Frontal cortex (tissue), 4 donors: ENCODE measurements at places on chromosomes 11 and 22. TPM values are rescaled to one million over a fixed set of nuclear protein-coding genes. Genes with fewer than 3 reads are reported as not detected.

DNA sequence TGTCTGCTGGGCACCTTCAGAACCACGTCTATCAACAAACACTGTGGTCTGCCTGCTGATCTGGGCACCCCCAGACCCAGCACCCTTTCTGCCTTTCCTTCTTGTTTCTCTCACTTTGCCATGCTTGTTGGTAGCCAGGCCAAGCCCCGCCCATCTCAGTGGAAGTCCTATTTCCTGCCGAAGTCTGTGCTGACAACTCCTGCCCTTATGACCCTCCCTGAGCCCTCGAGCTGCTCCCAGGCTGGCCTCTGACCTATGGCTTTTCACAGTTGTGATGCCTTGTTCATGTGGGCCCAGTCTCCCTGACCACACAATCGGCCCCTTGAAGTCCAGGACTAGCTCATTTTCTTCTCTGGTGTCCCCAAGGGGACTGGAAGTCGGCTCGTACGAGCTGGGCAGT lies 132.1 kb downstream of the DSCAML1 start:
- no peak for DNase-seq

DNA sequence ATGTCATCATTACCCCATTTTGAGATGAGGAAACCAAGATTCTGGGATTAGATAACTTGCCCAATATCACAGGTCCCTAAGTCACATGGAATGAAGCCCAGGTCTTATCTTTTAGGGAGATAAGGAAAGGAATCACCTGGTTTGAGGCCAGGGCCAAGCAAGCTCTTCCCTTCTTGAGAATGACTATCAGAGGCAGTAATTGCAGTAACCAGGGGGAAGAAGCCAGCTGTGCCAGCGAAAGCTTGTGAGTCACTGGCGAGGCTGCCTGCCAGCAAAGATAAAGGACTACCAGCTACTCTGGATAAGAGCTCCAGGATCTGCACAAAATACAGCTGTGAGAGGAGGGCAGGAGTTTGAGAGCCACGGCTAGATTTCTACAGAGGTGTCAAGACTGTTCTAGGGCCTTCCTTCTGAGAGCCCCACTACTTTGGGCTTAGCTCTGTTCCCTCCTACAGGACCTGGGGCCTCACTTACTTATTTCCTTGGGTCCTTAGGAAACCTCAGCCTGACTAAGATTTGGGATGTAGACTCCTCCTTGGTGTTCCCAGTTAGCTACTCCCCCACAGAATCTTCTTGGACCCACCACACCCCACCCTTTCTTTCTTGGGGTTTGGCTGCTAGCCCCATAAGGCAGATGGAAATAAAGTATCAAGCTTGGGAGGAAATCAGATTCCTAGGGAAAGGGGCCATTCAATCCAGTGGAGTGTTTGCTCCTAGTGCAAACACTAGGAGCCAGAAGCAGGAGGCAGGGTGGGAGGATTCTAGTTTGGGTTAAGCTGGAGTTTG lies 9.7 kb upstream of the CCKBR start:
- DNase-seq = no peak

GRCh38 chr11:61966734-61967115 lies 709 bp downstream of the FTH1 start:
- no peak for DNase-seq

- no peak for DNase-seq
Measured at GRCh38 chr11:123481640-123482039, 51.6 kb downstream of the GRAMD1B start.

- DNase-seq = no peak
Measured at GRCh38 chr11:113141010-113141409, 173.4 kb upstream of the TTC12 start.

Gene OR5AP2
- total RNA-seq = not detected

Gene OR1S2
- total RNA-seq = not detected

DNA sequence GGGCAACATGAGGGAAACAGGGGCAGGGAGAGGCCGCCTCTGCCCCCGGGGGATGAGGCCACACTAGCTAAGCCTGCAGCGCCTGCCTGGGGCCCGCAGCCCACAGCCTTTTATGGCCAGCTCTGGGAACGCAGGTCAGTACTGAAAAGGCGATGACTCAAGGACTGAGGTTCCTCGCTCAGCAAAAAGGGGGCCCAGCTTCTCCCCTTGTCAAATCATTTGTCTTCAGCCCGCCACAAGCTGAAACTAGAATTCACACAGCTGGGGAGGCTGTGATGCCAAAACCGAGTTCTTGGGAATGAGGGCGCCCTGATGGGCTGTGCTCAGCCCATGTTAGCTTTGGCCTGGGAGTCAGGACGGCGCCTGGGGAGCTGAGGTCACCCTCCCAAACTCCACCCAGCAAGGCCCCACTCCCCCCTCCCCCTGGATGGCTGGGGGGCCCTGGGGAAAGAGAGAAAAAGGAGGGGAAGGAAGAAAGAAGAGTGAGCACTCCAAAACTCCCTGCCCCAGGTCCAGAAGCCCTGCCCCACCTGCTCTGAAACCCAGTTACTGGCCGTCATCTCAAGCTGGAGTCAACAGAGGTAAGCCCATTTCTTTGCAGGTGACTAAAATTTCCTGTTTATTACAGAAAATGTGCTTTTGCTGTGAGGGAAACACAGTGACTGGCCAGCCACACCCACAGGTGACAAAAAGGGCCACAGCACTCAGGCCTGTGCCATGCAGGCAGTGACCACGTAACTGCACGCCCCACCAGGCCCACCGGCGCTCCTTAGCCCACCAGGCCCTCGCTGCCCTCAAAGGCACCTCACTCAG lies 13.7 kb downstream of the EHD1 start:
- DNase-seq = no peak

- DNase-seq = no peak
Measured at GRCh38 chr11:34910817-34911216, 5.4 kb downstream of the APIP start.

Gene CARD10
- total RNA-seq = 4.1 TPM

DNA sequence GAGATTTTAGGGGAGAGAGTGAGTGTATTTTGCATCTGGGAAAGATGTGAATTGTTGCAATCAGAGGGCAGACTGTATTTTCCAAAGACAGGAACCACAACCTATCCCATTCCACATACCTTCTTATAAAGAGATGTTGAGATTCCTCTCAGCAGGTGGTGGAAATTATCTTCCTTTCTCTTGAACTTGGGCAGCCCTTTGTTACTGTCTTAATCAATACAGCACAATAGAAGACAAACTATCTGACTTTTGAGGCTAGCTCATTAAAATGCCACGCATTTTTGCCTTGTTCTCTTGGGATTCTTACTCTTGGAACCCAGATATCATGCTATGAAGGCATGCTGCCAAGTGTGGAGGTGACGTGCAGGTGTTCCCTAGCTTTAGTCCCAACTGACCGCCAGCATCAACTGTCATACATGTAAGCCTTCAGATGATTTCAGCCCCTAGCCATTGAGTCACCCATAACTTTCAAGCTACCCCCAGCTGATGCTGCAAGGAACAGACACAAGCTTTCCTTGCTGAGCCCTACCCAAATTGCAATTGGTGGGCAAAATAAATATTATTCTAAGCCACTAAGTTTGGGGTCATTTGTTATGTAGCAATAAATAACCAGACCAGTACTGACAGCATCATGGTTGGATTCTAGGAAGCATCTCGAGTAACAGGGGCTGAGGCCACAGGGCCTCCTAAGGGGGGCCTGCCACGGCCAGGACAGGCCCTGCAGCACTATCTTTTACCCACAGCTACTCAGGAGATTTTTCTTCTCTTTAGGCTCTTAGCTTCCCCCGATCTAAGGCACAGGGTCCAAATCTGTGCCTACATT lies 63.0 kb downstream of the RPL27A start:
- DNase-seq = no peak

Gene C1QTNF4
- 14.7 TPM for total RNA-seq

DNA sequence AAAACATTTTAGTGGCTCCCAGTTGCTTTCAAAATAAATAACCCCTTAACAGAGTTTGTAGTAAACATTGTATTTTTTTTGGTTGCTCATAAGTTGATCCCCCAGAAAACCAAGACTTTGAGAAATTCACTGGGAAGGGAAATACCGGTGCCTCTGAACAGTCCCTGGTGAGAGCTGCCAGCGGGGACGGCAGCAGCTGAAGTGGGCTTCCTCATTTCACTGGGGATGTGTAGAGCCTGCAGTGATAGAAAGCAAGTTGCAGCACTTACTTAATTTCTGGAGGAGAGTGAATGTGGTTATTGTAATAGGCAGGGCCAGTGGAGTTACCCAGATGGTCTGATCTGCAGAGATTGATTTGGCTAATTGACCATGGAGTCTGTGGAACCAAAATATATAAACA lies 18.6 kb upstream of the MCHR1 start:
- DNase-seq = no peak

DNA sequence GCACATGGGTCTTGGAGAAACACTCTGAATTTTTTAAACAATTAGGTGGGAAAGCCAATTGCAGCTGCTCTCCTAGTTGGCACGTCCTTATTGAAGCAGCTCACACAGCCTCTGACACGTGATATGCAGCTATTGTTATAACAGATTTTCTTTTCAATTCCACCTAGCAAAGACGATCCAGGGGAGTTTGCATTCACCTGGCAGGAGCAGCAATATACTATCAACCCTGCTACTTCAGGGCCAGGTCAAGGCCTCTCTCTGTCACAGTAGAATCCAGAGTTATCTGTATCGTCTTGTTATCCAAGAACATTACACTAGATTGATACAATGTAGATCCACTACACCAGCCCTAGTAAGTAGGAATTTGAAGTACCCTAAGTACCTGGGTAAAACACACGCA lies 8.3 kb downstream of the KRTAP5-11 start:
- DNase-seq = no peak

Gene OR52B2
- not detected for total RNA-seq

GRCh38 chr22:29637181-29637580 lies 33.7 kb downstream of the NF2 start:
- DNase-seq = no peak

Gene MOGAT2
- total RNA-seq = not detected

- no peak for DNase-seq
Measured at GRCh38 chr11:15670520-15671070, 555.9 kb downstream of the INSC start.

- peak; percentile 1 for DNase-seq
Measured at GRCh38 chr11:88709567-88709966, 356.2 kb downstream of the GRM5 start.

GRCh38 chr11:104999721-105000120 lies 23.2 kb downstream of the CASP5 start:
- DNase-seq = no peak

- no peak for DNase-seq
Measured at GRCh38 chr11:35791088-35791958, 128.7 kb downstream of the TRIM44 start.

Gene SYCE3
- not detected for total RNA-seq

DNA sequence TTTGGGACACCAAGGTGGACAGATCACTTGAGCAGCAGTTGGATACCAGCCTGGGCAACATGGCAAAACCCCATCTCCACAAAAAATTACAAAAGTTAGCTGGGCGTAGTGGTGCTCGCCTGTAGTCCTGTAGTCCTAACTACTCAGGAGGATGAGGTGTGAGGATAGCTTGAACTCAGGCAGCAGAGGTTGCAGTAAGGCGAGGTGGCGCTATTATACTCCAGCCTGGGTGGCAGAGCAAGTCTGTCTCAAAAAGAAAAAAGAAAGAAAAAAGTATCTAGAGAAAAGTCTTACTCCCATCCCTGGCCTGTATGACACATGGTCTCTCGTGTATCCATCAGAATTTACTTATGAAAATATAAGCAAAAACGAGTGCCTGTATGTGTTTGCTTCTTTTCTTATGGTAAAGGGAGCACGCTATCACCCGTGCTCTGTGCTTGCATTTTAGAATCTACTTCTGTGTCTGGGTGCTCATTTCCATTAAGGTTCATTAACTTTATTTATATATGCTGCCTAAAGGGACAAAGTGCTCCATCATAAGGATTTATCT lies 15.4 kb upstream of the CPT1A start:
- DNase-seq = no peak

DNA sequence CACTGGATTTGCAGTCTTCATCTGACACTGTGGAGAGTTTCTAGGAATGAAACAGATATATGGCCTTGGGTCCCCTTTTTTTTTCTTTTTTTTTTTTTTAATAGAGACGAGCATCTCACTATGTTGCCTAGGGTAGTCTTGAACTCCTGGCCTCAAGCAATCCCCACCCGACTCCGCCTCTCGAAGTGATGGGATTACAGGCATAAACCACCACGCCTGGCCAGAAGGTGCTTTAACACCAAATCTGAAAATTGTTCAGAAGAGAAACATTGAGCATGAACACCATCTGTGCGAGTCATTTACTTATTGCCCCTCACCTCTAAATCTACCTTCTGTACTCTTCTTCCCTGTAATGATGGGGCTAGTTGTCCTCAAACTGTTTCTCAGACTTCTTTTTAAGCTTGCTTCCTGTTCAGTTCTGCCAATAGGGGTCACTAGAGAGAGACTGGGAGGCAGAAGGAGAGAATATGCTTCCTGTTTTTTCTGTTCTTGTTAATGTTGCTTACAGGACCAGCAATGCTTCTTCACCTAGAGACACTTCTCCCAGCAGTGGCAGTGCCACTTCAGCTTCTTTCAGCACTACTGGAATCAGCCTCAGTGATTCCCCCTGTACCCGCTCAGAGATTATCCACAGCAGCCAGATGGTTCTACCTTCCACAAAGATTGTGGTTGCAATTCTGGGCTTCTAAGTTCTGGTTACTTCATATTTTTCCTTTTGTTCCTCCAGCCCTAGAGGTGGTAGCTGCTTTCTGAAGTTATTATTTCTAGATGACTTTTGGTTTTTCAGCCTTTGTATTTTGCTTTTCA lies 20.8 kb upstream of the ZBED5 start:
- no peak for DNase-seq

DNA sequence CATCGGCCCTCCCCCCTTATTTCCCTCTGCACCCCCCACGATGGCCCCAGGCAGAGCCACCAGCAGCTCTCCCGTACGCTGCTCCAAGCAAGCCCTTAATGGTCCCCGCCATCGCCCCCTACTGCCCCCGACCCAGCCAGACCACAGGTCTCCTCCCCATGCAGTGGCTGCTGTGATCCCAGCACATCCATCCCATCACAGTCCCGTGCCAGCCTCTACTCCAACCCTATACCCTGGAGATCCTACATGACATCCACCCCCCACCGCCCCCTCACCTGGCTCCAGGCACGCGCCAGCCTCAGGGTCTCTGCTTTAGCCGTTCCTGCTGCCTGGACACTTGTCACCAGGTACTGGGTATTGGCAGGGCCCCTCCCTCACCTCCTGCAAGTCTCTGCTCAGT lies 85.8 kb upstream of the RTL6 start:
- DNase-seq = no peak

Gene RASD2
- 1.2 TPM for total RNA-seq

- no peak for DNase-seq
Measured at GRCh38 chr22:29621761-29622526, 18.5 kb downstream of the NF2 start.

DNA sequence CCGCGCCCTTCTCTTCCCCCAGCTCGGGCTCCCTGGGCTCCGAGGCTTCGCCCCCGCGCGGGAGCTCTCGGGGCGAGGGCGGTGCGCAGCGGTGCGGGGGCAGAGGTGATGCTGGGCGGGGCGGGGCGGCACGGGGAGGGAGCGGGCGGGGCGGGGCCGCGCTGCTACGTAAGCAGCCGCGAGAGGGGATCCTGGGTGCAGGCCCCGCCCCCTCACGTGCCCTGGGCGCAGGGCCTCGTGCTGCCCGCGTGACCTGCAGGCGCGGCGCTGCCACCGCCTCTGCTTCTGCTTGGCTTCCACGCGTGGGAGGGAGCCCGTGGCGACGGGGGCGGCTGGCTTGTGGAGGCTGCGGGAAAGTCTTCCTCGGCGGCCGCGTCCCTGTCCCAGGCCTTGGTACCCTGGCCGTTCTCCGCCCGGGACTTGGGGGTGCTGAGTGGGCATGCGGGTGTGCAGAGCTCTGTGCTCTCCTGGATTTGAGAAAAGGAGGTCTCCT lies 132.6 kb upstream of the HSD17B12 start:
- peak; percentile 75 for DNase-seq
